ENCODE measurements at places on chromosomes 2 and 18. TPM values are rescaled to one million over a fixed set of nuclear protein-coding genes. Genes with fewer than 3 reads are reported as not detected.

Gene MAPK4
- polyA plus RNA-seq = not detected

Gene DSG2
- not detected for polyA plus RNA-seq

Gene BMP10
- not detected for polyA plus RNA-seq

Gene SLC1A4
- polyA plus RNA-seq = 3.5 TPM

Gene LIMS4
- not detected for polyA plus RNA-seq

- H3K27me3 ChIP-seq = no peaks in the 10 kb centered on the region
- H3K4me3 ChIP-seq = no peak overlapping the region
- no peak for DNase-seq
- H3K36me3 ChIP-seq = no peaks in the 10 kb centered on the region
- H3K4me1 ChIP-seq = no peaks in the 10 kb centered on the region
These were observed 27.7 kb downstream of the SH3BP4 start for GRCh38 chr2:234979204-234980167.

DNA sequence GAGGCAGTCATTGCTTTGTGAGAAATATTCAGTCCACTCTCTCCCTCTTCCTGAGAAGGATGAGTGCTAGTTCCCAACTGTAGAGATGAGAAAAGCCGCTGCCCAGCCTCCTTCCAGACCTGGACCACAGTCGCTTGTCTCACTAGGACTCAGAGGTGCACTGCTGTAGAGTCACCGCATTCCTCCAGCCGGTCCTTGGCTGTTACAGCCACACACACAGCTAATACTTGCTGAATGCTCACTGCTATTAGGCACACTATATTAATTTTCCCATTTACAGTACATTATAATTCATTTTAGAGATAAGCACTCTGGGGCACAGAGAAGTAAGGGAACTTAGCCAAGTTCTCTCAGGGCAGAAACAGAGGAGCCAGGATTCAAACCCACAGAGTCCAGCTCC lies 10.0 kb upstream of the FABP1 start:
- H3K27ac ChIP-seq = no peak overlapping the region
- H3K36me3 ChIP-seq = no peaks in the 10 kb centered on the region
- DNase-seq = no peak
- no peaks in the 10 kb centered on the region for H3K4me1 ChIP-seq
- H3K4me3 ChIP-seq = no peak overlapping the region

DNA sequence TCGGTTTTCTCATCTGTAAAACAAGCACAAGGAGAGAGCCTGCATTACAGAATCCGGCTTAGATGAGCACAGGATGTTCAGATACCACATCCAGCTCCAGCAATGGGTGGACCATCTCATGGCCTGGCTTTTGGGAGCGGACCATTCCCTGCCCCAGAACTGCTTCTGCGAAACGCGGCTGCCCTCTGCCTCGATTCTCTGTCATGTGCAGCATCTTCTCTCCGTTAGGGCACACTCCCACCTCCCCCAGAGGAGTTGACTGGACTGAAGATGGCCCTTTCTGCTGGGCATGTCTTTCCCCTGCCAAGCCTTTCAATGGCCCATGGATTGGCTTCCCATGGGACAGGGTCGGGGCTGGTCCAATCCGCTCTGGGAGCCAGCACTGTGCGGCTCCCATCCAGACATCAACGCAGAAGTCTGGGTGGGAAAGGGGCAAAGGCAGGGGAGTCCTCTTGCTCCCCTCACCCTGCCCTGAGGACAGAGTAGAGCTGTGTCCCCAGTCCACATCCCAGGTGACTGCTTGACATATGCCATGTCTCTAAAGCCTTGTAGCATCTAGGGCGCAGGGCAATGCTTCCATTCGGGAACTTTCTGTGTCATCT lies 14.3 kb upstream of the FAHD2A start:
- DNase-seq = no peak
- no peaks in the 10 kb centered on the region for H3K27me3 ChIP-seq
- H3K4me3 ChIP-seq = no peak overlapping the region
- no peaks in the 10 kb centered on the region for H3K36me3 ChIP-seq
- no peak overlapping the region for H3K27ac ChIP-seq

GRCh38 chr18:41829647-41830516 lies 125.2 kb upstream of the PIK3C3 start:
- no peak overlapping the region for H3K27ac ChIP-seq
- no peaks in the 10 kb centered on the region for H3K27me3 ChIP-seq
- DNase-seq = no peak
- H3K4me3 ChIP-seq = no peak overlapping the region
- no peaks in the 10 kb centered on the region for H3K4me1 ChIP-seq

DNA sequence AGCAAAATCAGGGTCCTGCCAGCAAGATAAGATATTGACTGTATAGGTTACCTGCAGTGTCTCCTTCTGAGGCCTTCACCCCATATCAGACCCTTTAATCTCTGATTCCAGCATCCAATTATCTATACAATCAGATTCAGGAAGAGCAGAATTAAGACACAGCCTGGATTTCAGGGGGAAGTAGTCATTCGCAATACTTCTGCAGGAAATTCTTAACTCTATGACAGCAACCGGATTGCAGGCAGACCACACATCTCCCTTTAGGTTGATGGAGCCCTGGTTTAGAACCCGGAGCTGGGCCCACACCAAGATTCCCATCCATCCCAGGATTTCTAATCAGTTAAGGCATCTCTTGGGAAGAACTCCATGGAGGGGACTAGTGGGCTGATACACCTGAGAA lies 9.5 kb downstream of the ARL4C start:
- DNase-seq = no peak
- H3K4me3 ChIP-seq = no peak overlapping the region
- peaks cover 13% of the 10 kb centered on the region for H3K36me3 ChIP-seq

DNA sequence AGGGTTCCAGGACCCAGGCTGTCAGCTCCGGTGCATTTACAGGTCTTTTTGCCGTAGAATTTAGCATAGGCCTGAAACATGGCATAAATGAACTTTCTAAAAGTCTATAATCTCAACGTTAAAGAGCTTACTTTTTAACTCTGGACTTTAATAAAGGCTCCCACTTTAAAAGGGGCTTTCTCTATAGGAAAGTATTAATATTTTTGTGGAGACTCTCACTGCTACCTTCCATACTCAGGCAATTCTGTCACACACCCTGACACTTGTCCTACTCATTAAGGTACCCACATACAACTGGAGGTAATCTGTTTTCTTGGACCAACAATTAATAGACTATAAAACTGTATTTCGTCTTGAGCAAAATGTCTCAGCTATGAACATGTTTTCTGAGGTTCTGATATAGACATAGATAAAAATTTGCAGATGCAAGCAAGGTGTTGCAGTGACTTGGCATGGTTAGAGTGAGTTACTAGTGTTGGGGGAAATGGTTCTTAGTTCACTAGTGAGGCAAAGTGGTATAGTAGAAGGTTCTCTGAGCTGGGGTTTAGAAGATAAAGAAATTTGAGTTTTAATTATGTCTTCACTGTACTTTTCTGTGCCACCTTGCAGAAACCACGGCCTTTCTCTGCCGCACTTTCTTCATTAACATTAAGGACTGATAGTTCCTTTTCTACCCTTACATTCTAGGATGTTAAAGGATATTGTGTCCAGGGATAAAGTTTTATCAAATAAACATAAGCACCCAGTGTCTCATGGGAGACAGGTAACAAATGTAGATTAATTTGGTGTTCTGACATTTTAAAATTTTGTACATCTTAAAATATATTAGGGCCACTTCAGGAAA lies 10.8 kb upstream of the NR4A2 start:
- no peak for DNase-seq
- peaks cover 13% of the 10 kb centered on the region for H3K4me1 ChIP-seq
- H3K27ac ChIP-seq = peak overlapping the region; percentile 99
- no peaks in the 10 kb centered on the region for H3K27me3 ChIP-seq
